ENCODE measurements at places on chromosomes 5 and 9.
A peak's percentile ranks its signal among the peaks of the same experiment; 100 is the strongest.

DNA sequence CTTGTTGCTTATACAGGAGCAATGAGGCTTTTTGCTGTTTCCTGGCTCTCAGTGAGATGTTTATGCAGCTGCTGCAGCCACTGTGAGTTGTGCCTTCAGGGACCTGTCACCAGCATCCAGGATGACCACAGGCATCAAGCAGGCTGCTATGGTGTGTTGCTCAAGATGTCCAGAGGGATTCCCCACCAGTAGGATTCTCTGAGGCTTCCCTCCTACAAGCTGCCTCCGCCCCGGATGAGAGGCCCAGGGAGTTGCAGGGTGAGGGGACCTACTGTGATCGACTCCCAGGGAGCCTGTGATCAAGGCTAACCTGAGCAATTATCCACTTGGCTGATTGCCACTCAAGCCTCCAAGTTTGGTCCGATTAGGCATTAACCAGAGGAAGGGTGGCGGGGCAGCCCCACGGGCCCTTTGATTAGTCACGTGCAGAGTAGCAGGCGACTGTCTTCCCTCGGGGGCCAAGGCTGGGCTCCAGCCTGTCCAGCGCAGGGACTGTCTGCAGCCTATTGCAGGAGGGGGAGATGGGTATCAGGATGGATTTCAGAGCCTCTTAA lies 1.8 kb upstream of the FAT2 start:
- DNase-seq = peak; percentile 60

- peak; percentile 81 for DNase-seq
These were observed 56.7 kb downstream of the UBE2QL1 start for GRCh38 chr5:6505416-6505755.

GRCh38 chr9:106784076-106784475 lies 78.9 kb upstream of the ZNF462 start:
- DNase-seq = no peak

GRCh38 chr9:116133163-116133562 lies 20.4 kb upstream of the PAPPA start:
- no peak for DNase-seq

DNA sequence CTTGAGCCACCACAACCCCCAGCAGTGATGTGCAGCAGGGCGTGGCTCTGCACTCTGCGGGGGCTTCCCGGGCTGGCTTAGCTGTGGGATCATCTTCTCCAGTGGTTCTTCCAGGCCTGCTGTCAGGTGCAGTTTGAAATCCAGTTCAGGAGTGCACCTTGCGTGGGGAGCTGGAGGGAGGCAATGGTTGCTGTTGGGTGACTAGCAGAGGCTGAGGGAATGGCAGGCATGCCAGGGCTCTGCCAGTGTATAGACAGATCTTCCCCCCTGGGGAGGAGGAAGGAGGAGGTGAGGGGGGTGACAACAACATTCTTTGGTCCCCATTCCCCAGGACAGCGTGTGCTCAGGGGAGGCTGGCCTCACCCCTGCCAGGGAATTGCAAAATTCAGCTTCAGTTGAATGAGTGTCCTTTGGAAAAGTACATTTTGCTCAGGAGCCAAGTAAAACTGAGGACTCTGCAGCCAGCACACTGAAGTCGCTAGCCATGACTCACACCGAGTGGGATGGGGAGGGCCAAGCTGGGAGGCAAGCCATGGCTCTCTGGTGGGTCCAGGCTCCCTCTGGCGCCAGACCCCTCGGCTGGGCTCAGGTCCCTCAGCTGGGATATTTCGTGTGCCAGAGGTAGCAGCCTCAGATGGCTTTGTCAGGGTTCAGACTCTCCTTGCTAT lies 35.0 kb downstream of the ERGIC1 start:
- no peak for DNase-seq

GRCh38 chr5:15133456-15133965 lies 261.9 kb upstream of the ANKH start:
- no peak for DNase-seq
